ENCODE measurements at places on chromosomes 6 and 20.

DNA sequence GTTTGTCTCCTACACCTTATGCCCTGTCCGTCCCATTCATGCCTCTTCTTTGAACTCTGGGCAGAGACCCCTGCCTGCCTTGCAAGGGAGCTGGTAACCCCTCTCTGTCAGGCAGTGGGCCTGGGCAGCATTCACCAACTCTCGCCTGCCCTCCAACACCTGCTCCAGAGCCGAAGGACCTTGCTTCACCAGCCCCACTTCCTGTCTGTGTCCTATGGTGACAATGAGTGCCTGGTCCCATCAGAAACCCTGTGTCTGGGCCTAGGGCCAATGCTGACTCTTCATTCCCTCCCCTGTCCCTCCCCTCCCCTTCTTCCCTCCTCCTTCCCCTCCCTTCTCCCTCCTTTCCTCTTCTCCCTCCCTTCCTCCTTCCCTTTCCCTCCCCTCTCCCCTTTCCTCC lies 22.8 kb upstream of the PCMTD2 start:
- no peak for DNase-seq

- no peak for DNase-seq
Measured at GRCh38 chr20:44576297-44576696, 6.1 kb upstream of the PKIG start.

- DNase-seq, result no peak
Measured at GRCh38 chr20:2754424-2754823, 46.0 kb downstream of the CPXM1 start.

GRCh38 chr6:154565331-154565730 lies 54.8 kb upstream of the CNKSR3 start:
- DNase-seq, result no peak

DNA sequence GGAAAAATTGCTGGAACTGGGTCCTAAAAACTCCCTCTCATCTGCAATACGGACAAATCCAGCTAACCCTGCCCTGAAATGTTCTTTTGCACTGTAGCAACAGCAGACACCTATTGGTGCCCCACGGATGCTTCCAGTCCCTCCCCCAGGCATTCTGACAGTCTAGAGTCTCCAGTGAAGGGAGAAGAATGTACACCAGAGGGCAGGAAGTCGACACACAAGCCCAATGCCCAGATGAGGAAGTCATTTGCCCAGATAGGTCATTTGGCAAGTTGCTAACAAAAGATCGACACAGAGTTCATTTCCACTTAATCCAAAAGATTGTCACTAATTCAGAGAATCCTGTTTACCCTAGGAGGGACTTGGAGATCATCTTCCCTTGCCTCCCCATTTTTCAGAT lies 293.0 kb upstream of the PRDM1 start:
- no peak for DNase-seq

- peak; percentile 17 for DNase-seq
Measured at GRCh38 chr6:57064809-57065208, 18.3 kb downstream of the KIAA1586 start.

DNA sequence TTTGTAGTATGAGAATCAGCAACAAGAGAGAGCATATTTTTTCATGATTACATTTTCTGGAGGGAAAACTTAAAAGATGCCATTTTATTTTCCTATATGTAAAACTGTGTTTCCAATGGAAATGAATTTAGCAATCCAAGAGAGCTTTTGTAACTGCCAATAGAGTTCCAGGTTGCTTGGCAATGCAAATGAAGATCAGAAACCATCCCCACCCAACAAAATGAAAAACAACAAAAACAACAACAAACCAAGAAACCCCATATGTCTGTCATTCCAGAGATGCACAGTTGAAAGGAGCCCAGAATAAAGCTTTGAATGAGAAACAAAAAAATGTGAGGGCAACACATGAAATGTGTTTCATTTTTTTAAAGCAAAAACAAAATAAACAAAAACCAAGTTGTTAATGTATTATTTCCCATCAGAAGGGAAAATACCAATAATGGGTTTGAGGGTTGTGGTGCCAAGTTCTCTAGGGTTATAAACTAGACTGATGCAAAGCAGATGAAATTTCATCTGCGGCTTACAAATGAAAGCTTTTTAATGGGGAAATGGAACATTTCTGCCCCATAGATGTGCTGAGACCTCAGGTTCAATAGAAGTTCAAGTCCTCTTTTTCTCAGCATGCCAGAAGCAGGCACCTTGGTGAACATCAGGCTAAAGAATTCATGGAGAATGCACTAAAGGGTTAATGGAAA lies 121.5 kb upstream of the MCHR2 start:
- DNase-seq, result no peak

GRCh38 chr20:61397790-61398189 lies 145.7 kb downstream of the CDH4 start:
- no peak for DNase-seq

DNA sequence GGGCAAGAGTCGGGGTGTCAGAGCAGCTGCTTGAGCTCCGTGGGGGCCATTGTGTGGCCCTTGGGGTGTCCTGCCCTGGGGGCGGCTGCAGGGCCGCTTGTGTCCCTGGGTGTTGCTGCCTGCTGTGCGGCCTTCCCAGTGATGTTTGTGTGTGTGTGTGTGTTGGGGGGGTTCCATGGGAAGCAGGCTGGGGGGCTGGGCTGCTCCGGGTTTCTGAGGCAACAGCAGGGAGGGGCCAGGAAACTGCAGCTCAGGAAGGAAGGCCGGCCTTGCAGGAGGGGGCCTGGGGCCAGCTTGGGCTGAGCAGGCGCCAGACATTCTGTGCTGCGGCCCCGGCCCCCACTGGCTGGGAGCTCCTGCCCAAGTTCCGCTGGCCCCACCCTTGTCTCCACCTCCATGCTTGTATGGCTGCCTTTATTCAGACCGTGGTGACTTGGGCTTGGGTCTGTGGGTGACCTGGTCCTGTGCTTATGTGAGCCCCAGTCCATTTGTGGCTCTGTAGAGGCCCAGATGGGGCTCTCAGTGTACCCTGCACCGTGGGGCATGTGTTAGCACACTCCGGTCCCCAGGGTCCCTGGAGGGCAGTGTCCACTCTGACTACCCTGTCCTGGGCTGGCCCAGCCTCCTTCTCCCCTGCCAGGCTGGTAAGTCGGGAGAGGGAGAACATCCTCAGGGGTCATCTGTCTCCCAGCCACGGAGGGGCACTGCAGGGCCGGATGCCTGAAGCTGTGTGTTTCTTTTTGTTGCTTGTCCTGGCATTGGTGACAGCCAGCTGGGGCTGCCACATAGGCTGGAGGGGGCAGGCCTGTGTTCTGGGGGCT lies 4.6 kb upstream of the SOX18 start:
- no peak for DNase-seq

GRCh38 chr6:101597693-101598092 lies 204.2 kb downstream of the GRIK2 start:
- DNase-seq, result peak; percentile 16

- DNase-seq, result no peak
Measured at GRCh38 chr20:60820918-60821317, 431.1 kb upstream of the CDH4 start.

DNA sequence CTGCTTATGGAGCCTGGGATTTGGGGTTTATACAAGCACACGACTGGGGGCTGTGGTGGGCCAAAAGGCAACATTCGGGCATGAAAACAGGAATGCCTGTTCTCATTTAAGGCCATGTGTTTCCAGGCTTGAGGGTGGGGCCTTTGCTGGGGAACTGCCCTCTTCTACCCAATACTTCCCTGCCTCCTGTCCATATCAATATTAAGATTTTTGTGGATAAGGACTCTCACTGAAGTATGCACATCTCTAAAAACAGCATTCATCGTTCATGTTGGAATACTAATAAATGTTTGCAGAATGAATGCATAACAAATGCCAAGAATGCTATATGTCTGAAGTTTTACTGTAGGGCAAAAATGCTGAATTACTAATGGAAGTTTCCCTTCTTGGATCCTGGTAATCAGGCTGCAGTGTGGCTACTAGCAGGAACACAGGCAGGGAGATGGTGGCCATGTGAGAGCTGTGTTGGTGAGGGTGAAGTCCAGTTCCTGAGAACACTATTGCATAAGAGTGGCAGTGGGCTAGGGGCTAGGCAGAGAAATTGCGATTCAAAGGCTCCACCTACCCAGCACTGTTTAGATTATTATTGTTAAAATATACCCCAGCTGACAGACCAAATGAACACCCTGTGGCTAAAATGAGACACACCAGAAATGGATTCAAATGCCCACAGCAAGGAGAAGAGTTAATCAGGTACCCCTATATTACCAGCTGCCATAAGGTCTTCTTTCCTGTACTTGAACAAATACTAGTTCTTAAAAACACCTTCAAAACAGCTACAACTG lies 644.3 kb downstream of the EPM2A start:
- DNase-seq, result no peak

DNA sequence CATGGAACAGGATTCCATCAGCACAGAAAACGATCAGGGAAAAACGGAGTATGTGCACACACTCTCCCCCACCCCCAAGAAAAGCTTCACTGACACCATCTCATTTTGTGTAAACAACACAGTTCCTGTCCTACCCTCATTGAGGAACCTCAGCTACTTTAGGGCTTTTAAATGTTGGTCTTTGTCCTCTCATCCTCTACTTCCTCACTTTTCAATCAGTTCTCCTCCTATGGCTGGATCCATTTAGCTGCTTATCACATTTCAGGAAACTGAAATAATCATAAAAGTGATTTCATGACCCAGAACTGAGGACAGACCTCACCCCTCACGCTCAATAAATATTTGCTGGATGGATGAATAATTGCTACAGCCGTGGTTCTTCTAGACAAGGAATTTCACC lies 33.1 kb upstream of the PNRC1 start:
- no peak for DNase-seq

- no peak for DNase-seq
Measured at GRCh38 chr6:44659726-44660125, 272.2 kb downstream of the CDC5L start.

GRCh38 chr6:11437824-11438459 lies 99.6 kb upstream of the TMEM170B start:
- DNase-seq, result no peak

GRCh38 chr20:46408281-46408731 lies 1.9 kb upstream of the ELMO2 start:
- DNase-seq, result no peak

GRCh38 chr6:35287671-35288396 lies 9.8 kb upstream of the DEF6 start:
- DNase-seq, result no peak

DNA sequence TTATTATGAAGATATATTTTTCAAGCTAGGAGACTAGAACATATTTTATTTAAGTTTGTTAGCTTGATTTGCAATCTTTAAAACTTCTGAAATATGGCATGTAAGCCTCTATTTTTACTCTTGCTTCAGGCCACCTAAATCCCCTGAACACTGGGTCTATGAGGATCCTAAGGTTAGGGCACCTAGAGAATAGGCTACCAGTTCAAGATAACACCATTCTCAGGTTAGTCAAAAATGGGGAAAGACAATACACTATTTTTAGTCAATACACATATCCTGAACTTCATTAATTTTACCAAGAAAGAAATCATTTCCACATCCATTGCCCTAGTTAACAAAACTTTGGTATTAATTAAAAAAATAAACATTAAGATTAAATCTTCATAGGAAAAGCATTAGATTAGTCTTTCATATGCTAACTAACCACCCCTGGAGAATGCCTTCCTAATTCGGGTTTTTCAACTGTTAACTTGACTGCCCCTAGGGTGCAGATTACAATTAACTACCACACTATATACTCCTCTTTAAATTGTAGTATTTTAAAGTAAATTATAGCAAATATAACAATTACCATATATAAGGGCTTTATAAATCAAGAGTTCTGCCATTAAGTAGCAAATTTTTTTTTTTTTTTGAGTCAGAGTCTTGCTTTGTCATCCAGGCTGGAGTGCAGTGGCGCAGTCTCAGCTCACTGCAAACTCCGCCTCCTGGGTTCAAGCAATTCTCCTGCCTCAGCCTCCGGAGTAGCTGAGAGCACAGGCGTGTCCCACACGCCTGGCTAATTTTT lies 6.7 kb upstream of the HSF2 start:
- no peak for DNase-seq

- no peak for DNase-seq
Measured at GRCh38 chr6:5976811-5977210, 29.9 kb downstream of the NRN1 start.

DNA sequence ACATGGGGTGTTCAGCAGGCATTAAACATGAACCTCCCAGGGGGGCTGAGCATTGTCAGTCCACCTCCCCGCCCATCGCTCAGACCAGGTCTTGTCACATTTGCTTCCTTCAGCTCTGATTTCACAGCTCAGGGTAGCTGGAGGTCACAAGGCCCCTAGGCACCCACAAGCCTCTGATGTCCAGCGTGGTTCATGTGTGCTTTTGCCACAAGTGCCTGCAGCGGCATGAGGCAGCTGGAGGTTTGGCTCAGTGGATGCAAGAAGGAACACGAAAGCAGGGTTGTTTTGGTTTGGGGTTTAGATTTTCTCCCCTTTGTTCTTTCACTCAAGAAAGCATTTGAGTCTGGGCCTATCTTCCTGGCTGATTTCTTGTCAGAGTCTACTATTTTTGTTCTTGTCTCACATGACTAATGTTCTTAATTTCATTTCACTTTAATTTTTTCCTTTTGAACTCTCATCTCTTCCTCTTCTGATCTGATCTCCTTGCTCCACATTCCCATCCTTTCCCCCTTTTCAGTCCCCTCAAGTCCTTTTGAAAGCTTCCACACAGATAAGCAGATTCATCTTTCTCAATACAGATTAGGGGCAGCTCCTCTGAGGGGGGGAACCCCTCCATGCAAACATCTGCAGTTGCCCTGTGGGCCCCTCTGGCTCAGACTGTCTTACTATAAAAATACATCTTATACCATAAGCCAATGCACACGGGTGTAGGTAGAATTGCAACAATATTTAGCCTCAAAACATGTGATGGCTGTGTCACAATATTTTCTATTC lies 68.1 kb upstream of the CEP85L start:
- no peak for DNase-seq

DNA sequence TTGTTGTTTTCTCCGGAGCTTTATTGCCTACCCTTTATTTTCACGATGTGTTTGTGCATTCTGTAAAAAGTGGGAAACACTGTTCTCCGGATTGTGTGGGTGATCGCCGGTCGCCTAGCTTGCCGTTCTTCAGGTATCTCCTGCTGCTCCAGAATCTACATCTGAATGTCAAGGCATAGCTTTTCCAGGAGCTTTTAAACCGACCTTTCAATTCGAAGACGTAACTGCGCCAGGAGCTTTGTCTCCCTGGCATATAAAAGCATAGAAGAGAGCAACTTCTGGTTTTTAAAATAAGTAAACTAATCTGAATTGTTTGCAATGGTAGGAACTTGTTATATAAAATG lies 96.0 kb downstream of the HFE start:
- DNase-seq, result no peak

- DNase-seq, result no peak
Measured at GRCh38 chr6:157551041-157551832, 170.2 kb downstream of the ZDHHC14 start.

DNA sequence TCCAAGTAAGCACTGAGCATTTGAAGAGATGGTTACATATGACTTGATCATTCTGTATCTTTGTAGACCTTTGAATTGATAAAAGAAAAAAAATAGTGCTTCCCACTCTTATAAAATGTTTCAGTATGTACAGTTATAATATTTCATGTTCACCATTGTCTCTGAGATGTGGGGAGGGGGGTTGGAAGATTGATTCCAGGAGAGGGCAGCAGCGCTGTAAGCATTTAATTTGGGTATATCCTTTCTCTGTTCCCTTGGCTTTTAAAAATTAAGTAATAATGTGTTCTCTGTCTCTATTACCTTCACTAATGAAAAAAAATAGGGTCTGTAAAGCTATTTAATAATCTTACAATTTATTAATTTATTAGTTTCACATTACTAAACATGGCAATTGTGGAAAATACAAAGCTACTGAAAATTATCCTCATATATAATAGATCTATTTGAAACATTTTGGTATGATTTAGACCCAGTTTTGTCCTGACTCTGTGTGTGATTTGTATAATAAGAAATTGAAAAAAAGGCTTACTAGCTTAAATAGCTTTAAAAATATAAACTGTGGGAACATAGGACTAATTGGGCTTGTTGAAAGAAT lies 341.2 kb downstream of the CDKAL1 start:
- no peak for DNase-seq

- DNase-seq, result peak; percentile 80
Measured at GRCh38 chr6:151060096-151060765, 179.5 kb upstream of the AKAP12 start.
